NCI-H226 (cell line): ENCODE measurements at places on chromosomes 11 and 22.

- DNase-seq, result no peak
These were observed 20.2 kb downstream of the MPPED1 start for GRCh38 chr22:43431808-43432554.

DNA sequence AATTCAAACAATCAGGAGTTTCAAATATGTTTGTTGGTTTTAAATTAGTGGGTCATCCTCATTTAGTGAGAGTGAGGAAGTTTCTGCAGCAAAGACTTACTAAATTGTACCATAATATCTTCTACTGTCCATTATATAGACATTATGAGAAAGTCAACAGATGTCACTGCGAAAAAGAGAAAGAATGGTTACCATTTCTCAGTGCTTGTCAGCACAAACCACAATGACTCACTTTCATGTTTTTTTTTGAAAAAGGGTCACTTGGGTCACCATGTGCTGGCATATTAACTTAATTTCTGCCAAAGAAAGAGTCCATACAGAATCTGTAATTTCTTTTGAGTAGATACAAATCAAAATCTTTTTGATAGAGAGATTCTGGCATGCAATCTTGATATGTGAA, 924.6 kb upstream of the FAT3 start:
- DNase-seq, result no peak

- DNase-seq, result no peak
These were observed 17.8 kb downstream of the ADA2 start for GRCh38 chr22:17201285-17201945.

DNA sequence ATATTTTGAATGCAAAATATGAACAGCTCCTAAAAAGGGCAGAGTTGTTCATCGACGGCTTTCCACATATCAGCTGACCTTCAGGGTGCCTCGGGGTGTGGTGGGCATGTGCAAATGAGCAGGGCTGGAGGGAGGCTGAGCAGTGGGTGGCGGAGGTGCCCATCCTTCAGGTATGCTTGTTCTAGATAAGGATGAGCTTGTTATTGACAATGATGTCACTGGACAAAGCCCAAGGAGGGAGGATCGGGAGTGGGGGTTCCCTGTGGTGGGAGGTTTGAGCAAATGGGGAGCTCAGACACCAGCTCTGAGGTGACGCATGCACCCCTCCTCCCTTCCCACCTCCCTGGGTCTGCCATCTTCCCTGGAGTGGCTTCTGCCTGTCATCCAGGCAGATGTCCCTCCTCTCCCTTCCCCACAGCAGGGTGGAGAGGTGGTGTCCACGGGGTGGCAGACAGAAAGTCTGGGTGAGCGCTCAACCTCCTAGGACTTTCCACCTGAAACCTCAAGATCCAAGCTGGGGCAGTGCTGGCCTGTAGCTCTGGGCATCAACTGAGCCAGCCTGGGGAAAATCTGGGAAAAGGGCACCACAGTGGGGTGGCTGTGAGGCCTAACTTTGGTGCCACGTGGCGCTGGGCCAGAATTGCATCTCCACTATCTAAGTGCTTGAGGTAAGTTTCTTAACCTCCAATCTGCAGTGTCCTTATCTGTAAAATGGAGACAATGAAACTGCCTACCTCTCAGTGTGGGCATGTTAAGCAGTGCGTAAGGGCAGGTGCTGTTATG, 106.3 kb upstream of the THY1 start:
- no peak for DNase-seq

GRCh38 chr11:107123022-107123421, 104.7 kb upstream of the GUCY1A2 start:
- no peak for DNase-seq

- DNase-seq, result no peak
These were observed 12.1 kb downstream of the CWC15 start for GRCh38 chr11:94961255-94961654.

- no peak for DNase-seq
These were observed 54.8 kb upstream of the YPEL1 start for GRCh38 chr22:21790359-21790758.

DNA sequence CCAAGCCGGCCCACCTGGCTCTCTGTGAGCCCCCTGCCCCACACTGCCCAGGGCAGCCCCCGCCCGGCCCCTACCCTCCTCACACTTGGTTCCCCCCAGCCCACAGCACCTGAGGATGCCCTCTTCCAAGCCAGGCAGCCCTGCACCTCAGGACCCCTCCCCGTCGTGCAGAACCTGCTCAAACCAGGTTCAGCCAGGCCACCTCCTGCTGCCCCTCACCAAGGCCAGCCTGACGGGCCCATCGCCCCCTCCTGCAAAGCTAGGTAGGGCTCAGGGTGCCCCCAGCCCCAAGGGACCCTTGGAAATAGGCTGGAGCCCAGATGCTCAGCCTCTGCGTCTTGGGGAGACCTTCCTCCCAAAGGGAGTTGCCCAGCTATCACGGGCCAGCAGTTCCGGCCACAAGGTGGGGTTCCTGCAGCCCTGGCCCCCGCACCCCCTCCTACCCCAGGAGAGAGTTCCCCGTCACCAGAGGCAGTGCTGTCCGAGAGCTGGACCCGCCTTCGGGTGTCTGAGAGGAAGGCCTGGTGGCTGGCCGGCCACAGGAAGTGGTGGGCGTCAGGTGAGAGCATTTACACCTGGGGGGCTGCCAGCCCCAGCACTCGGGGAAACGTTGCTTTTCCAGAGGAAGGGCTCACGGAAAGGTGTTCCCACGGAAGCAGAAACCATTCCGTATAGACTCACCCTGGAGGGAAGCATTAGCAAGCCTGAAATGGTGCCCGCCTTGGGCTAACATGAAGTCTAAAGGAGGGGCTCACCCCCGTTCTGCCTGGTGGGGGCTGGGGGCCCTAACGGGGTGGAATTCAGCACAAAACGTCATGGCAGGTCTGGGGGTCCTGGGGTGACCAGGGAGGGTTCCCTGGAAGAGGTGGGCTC, 3.2 kb upstream of the SYT8 start:
- no peak for DNase-seq

GRCh38 chr11:61910187-61911127, 6.9 kb downstream of the RAB3IL1 start:
- no peak for DNase-seq

DNA sequence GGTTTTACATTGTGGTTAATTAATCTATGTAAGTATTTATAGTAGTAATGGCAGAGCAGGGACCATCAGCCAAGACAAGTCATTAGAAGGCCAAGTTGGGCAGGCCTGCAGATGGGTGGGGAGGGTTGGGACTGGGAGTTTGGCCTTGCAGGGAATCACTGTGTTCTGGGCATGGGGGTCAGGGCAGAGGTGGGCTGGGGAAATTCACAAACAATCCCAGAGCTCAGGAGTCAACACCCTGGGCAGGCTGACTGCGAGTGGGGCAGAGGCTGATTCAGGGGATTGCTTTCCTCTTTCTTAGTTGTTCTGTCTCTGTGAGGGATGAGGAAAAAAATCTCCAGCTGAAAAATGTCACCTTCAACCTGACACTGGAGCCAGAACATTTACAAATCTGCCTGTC, 322.5 kb downstream of the NTM start:
- no peak for DNase-seq

- DNase-seq, result no peak
These were observed at the start of gene SEZ6L for GRCh38 chr22:26169315-26170111. Gene SEZ6L (plus strand): TSS chr22:26169462. CDS start chr22:26169670, 208 bp downstream.

DNA sequence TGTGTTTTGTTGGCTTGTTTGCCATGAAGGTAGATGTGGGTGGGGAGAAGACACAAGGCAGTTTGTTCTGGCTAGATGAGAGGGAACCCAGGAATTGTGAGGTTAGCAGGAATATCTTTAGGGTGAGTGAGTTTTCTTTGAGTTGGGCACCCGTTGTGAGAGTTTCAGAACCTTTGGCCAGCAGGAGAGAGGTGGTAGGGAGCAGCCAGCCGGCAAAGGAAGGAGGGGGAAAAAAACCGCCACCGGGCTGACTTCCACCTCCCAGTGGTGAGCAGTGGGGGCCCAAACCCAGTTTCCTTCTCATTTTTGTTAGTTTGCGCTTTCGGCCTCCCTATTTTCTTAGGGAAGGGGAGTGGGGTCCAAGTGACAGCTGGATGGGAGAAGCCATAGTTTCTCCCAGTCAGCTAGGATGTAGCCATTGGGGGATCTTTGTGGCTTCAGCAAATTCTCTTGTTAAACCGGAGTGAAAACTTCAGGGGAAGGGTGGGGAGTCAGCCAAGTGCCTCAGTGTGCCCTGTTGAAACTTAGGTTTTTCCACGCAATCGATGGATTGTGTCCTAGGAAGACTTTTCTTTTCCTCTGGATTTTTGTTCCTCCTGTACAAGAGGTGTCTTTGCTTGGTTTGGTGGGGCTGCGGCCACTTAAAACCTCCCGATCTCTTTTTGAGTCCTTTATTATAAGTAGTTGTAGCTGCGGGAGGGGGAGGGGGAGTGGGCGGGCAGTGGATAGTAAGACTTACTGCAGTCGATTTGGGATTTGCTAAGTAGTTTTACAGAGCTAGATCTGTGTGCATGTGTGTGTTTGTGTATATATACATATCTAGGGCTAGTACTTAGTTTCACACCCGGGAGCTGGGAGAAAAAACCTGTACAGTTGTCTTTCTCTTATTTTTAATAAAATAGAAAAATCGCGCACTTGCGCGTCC, 1.1 kb upstream of the GCAT start:
- no peak for DNase-seq

- DNase-seq, result no peak
These were observed 3.4 kb upstream of the COPB1 start for GRCh38 chr11:14503023-14503422.

- no peak for DNase-seq
These were observed 4.5 kb upstream of the CYB5R2 start for GRCh38 chr11:7677796-7678201.

DNA sequence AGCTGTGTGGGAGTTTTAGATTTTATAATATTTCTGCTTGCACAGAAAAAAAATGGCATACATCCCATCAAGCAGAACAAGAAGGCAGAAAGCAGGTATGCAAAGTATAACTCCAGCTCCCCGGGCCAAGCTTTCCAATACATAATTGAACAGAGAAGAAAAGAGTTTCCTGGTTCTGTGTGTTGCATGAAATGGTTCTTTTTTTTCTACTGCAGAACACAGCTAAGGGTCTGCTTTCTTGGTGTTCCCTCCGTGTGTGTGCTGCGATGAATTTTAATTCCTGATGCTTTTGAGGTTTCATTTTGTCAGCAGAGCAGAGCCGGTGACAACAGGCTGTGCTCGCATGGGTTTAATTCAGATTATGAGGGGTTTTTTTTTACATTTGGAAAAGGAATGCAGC, 70.7 kb upstream of the TTC12 start:
- DNase-seq, result no peak

DNA sequence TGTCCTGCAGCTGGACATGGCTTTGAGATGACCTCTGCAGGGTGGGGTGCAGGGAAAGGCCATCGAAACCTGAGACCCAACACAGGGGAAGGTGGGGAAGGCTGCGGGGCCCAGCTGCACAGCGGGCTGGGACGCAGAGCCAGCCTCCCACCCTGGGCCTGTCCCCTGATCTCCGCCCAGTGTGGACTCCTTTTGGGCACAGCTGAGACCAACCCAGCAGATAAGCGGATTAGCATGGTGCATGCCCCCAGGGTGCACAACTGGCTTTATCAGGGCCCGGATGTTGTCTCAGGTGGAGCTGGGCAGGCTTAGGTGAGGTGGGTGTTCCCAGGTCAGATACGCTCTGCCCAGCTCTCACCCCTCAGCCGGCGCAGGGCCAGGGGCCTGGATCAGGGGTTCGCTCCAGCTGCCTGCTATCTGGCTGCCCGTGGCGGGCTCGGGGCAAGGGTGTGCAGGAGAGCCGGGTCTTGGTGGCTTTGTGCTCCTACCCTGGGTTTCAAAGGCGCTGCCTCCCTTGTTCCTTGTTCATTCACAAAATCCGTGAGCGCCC, 28.1 kb upstream of the MUC5AC start:
- DNase-seq, result no peak

DNA sequence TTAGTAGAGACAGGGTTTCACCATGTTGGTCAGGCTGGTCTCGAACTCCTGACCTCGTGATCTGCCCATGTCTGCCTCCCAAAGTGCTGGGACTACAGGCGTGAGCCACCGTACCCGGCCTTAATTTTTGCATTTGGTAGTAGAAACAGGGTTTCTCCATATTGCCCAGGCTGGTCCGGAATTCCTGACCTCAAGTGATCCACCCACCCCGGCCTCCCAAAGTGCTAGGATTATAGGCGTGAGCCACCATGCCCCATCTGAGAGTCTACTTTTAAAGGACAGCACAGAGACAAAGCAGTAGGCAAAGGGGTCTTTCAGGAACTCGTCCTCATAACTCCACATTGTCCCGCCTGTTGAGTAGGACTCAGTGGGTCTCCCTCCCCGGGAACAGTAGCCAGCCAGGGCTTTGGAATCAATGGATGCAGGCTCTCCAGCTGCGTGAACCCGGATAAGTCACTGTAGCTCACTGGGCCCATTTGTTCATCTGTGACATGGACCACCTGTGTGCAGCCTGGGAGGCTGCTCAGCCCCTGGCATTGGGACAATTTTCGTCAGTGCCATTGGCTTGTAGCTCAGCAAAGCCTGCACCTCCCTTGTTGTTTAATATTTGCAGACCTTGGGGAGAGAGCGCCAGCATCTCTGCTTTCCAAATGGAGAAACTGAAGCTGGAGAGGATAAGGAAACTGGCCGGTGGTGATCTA, 86.1 kb downstream of the ARHGAP8 start:
- no peak for DNase-seq

- DNase-seq, result no peak
These were observed 33.3 kb upstream of the PDGFB start for GRCh38 chr22:39278040-39278439.

- DNase-seq, result no peak
These were observed 89.1 kb upstream of the RTL6 start for GRCh38 chr22:44586999-44587736.
